ENCODE measurements at places on chromosomes 7 and 10.

DNA sequence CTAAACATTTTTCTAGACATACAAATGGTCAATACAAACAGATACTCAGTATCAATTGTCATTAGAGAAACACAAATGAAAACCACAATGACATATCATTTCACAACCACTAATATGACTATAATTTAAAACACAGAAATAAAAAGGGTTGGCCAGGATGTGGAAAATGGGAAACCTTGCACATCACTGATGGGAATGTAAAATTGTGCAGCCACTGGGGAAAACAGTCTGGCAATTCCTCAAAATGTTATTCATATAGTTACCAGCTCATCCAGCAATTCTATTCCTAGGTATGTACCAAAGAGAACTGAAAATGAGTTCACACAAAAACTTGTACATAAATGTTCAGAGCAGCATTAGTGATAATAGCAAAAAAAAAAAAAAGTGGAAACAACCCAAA, 106.1 kb upstream of the LRRTM3 start:
- no peak for DNase-seq

GRCh38 chr7:104363355-104363754, 35.0 kb downstream of the LHFPL3 start:
- DNase-seq = no peak

DNA sequence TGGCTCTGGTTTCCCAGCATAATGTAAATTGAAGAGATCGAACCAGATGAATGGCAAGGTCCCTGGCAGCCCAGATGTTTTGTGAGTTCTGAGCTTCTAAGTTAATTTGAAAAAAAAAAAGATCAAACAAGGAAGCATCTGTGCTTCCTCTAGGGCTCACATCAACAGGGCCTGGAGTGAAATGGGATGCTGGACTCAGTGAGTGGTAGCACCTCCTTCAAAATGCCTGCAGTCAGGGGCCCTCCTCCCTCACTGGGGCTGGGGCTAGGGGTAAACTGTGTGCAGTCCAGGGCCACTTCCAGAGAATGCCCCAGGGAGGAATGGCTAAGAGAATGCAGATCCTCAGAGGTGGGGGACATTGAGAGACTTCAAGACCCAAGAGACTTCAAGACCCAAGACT, 6.0 kb upstream of the CUEDC2 start:
- DNase-seq = no peak

DNA sequence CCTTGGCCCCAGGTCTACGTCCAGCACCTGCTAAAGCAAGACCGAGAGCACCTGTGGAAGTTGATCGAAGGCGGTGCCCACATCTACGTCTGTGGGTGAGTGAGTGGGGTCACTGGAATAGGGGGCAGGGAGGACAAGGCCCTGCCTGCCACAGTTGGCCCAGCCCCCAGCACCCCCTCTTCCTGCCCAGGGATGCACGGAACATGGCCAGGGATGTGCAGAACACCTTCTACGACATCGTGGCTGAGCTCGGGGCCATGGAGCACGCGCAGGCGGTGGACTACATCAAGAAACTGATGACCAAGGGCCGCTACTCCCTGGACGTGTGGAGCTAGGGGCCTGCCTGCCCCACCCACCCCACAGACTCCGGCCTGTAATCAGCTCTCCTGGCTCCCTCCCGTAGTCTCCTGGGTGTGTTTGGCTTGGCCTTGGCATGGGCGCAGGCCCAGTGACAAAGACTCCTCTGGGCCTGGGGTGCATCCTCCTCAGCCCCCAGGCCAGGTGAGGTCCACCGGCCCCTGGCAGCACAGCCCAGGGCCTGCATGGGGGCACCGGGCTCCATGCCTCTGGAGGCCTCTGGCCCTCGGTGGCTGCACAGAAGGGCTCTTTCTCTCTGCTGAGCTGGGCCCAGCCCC, 8.1 kb downstream of the TMEM120A start:
- no peak for DNase-seq

DNA sequence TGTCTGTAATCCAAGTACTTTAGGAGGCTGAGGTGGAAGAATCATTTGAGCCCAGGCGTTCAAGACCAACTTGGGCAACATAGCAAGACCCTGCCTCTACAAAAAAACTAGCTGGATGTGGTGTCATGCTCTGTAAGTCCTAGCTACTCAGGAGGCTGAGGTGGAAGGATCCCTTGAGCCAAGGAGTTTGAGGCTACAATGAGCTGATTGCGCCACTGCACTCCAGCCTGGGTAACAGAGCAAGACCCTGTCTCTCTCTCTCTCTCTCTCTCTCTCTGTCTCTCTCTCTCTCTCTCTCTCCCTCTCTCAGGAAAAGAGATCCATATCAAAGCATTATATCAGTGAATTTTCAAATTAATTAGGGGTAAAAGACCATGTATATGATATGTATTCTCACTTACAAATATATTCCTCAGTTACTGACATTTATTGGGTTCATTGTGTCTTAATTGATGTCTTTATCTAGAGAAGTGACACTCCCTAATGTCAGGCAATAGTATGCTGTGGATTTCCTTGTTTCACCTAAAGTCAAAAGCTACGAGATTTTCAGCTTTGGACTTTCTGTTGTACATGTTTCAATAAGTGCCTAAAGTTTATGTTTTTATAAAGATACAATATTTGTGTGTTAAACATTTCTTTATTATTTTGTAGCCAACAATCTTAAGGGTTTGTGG, 76.7 kb downstream of the SHH start:
- DNase-seq = no peak

- DNase-seq = no peak
Measured at GRCh38 chr10:88702848-88703597, 3.0 kb upstream of the LIPK start.

GRCh38 chr10:32054094-32054493, 2.1 kb downstream of the KIF5B start:
- DNase-seq = no peak

- DNase-seq = no peak
Measured at GRCh38 chr10:51699145-51699474, 285 bp downstream of the CSTF2T start.

DNA sequence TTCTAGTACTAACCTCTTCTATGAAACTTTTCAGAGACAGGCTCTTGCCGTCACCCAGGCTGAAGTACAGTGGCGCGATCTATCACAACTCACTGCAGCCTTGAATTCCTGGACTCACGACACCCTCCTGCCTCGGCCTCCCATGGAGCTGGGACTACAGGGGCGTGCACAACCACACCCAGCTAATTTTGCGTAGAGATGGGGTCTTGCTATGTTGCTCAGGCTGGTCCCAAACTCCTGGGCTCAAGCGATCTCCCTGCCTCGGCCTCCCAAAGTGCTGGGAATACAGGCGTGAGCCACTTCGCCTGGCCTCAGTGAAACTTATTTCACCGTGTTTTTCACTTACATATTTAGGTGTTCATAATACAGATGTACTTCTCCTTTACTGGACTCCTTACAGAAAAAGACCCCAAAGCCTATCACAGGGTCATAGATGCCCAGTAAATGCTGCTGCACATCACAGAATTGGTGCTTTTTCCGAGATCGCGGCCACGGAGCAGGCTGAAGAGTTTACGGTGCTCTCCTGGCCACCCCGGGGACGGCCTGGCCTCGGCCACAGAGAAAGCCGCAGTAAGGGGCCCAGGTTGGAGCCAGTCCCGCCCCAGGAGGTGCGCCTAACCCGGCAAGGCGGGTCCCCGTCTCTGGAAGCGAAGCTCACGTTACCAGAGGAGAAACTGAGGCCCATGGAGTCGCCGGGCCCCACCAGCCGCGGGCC, 595 bp downstream of the TBL2 start:
- DNase-seq = no peak

- no peak for DNase-seq
Measured at GRCh38 chr10:132523561-132524442, 13.8 kb upstream of the INPP5A start.

DNA sequence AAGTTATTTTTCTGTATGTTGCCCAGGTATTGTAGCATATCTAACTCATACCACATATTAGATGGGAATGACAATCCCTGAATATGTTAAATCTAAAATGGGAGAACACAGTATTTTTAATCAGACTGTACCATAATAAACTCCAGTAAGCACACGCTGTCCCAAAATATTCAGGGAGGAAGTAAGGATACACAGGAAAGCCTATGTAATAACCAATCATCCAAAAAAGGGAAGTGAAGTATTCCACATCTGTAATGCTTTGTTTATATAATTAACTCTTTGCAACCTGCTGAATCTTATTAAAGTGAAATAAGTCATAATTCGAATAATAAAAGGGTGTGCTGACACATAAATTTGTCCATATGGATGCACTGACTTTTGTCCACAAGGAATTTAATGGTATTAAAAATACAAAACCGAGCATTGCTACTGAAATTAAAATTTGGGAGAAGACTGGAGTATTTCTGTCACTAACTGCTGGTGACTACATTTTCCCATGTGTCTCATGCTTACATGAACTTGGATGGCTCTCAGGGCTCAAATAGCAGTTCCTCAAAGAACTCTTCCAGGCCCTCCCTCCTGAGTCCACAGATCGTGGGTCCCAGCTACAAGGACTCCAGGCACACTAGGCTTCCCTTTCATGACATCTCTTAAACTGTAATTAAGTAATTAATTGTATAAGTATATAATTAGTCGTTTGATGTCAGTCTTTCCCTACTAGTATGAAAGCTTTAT, 120.6 kb downstream of the NEBL start:
- DNase-seq = no peak

DNA sequence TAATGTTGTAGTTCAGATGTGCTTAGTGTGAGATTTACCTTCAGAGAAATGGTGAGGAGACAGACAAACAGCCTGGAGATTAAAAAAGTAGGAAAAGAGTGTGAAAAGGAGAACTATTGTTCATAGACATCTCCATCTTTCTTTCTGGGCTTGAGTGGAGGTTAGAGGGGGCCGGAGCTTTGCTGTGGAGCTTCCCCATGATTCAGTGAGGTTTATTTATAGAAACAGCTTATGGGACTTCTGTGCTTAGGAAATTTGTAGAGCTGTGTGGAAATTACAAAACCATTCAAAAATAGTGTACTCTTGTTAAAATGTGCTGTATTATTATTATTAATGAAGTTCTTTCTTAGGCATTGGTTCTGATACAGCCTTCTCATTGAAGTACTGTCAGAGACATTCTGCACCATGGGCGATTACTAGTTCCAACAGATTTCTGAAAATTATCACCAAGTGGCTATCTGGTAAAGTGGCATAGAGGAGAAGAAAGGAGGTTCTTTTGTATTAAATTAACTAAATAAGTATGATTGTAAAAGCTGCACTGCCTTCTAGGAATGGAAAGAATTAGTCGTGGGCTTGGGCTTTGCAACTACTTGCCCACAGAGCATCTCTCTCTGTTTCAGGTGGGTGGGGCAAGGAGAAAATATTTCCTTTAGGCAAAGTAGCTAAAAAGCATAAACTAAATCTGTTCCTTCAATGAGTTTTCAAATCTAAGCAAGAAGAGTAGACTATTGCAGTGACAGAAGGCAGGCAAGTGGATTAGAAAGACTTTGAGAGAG, 8.7 kb upstream of the TCAF1 start:
- no peak for DNase-seq

DNA sequence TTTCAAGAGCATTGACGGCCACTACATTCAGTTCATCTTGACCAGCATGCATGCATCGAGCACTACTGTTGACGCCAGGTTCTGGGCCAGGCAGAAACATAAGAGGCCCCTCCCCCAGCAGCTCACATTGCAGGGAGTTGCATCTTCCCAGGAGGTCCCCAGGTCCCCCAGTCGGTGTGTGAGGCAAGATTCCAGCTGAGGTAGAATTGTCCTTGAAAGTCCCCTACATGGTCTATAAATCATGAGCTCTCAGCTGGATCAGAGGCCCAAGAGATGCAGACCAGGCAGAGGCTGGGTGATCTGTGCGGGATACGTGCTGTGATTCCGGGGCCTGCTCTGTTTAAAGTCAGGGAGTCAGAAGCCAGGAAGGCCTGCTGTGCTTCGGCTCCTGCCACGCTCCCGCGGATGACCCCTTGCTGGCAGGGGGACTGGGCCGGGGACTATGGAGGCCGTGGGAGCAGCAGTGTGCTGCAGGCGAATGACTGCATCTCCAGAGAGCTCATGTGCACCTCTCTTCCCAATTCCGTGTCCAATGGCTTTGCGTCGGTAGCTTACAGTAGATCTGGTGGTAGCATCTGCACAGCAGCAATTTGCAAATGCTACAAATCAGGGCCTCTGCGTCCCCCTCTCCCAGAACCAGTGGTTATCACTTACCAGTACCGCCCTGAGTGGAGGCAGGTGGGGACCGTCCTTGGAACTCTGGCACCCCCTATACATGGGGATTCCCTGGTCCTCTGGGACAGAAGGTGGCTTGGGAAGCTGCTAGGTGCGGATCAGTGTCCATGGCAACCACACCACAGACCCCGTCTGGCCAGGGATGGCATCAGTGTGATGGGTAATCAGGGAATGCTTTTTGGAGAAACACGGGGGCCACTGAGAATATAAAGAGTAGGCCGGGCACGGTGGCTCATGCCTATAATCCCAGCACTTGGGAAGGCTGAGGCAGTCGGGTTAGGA, 93.6 kb downstream of the RGS10 start:
- no peak for DNase-seq

Data from stimulated activated CD8-positive, alpha-beta memory T cell treated with anti-CD3 and anti-CD28 coated beads, Interleukin-7, amount 100 ng/mL, for 4 hours (primary cell).